ENCODE measurements at places on chromosomes 11 and 22.
A peak's percentile ranks its signal among the peaks of the same experiment; 100 is the strongest.

DNA sequence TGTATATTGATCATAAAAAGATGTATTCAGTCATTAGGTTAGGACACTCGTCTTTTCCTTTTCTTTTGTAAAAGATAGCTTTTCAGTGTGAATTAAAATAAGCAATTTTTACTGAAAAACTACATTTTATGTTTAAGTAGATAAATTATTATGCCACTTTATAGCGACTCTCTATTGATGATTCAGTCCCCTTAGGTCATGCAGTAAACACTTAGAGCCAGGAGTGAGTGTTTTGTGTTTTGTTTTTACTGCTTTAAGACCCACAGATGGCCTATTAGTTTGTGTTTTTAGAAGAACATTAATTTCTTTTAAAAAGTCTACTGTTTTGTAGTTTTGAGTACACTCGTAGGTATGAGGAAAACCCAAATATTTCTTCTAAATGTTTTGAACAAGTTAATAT, 86.6 kb downstream of the YAP1 start:
- no peak for DNase-seq

DNA sequence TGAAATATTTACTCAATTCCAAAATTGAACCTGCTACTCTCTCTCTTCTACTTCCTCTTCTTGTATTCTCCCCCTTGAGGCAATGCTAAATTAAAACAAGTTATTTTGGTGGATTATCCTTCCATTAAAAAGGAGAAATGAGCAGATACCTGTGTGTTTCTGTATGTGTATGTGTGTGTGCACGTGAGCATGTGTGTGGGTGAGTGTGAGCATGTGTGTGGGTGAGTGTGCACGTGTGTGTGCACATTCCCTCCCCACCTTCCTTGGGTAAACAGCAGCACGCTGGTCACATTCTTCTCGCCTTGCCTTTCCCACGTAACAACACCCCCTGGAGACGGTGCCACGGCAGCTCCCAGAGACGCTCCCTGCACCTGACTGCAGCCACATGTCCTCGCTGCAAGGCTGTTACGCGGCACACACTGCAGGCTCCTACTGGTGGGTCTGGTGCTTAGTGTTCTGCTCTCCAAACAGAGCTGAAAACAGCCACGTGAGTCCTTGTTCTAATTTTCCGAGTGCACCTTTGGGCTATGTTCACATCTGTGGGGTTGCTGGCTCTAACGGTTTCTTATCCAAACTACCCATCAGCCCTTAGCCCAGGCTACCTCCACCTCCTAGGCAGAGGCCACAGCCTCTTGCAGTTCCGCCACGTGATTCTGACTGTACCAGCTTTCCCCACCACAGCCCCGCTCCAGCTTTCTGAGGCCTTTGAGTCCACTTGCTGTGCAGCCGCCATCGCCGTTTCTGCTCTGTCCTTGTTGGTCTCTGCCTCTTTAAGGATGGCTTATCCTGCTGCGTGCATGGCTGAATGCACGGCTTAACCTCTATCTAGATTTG, 123.4 kb downstream of the CTTN start:
- no peak for DNase-seq

DNA sequence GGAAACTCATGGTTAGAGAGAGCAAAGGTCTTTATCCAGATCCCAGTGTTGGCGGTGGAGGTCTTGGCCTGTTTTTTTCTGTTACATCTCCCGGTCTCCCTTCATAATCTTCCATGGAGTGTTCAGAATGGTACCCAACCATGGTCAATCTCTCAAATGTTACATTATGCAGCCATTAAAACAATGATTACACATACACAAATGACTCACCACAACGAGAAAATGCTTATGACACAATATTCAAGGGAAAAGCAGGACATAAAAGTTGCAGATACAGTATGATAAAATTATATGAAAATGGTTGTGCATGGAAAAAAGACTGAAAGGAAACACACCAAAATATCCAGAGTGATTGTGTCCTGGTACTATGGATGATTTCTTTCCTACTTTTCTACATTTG, 17.8 kb upstream of the CSNK1E start:
- DNase-seq: no peak

DNA sequence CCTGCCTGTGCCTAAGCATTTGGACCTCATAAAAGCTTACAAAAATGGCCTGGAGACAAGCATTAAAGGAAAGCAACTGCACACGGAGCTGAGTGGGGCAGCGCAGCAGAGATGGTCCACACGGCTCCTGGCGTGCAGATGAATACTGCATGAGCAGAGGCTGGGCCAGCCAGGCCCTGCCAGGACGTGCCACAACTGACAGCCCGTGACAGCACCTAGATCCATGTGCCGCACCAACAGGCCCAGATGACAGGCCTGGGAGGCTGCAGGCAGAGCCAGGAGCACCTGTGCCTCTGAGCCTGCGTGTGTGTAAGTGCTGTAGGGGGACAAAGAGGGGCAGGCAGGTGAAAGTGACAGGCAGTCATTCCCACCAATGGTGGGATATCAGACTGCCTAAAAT, 33.4 kb downstream of the MICAL3 start:
- DNase-seq: no peak

- peak; percentile 52 for DNase-seq
Observed at GRCh38 chr11:26905368-26905767, 88.5 kb upstream of the FIBIN start.

DNA sequence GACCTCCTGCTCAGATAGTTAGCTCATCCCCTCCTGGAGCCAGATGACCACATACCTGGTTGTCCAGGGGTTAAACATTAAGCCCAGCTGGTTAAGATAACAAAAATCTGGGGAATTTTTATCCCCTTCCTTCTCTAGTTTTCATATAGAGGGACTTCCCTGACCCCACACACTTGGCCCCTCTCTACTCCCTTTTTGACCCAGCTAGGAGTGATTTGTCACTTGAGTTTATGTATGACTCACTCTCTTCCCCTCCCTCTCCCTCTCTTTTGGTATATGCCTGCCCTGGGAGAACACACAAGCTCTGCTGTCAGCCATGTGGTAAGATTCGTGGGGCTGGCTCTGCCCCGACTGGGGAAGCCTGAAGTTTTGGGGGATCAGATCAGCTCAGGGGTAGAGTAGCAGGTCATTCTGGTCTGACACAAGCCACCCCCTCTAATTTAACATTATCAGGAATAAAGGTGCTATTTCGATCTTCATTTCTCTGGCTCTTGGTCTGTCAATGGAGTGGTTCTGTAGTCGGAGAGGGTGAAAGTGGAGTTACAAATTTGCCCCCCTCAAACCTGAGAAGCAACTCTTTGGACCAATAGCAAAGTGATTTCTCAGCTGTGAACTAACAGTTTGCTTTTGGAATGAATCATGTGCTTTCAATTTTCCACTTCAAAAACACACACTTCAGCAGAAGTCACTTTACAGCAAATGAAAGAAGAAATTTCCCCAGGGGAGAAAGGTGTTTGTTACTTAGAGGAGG, 415.3 kb upstream of the CADM1 start:
- peak; percentile 76 for DNase-seq

- DNase-seq: no peak
Observed at GRCh38 chr11:501001-501682, 5.9 kb downstream of the RNH1 start.

- no peak for DNase-seq
Observed at GRCh38 chr11:17186932-17187692, 20.7 kb downstream of the PIK3C2A start.

DNA sequence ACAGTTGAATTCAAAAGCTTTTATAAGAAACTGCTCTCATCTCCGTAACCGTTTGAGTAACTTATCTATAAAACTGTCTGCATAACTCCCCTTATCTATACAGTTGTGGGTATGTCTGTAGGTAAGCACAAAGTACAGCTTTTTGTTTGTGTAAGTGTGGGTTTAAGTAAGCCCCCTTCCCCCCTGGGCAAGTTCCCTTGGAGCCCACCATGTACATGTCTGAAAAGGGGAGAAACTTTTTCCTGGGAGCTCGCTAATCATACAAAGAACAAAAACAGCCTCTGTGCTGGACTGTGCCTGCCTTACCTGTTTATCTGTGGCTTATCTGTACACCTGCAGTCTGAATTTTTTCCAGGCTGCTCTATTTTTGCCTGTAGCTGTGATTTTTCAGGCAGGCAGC, 36.3 kb upstream of the TMEM45B start:
- DNase-seq: no peak

DNA sequence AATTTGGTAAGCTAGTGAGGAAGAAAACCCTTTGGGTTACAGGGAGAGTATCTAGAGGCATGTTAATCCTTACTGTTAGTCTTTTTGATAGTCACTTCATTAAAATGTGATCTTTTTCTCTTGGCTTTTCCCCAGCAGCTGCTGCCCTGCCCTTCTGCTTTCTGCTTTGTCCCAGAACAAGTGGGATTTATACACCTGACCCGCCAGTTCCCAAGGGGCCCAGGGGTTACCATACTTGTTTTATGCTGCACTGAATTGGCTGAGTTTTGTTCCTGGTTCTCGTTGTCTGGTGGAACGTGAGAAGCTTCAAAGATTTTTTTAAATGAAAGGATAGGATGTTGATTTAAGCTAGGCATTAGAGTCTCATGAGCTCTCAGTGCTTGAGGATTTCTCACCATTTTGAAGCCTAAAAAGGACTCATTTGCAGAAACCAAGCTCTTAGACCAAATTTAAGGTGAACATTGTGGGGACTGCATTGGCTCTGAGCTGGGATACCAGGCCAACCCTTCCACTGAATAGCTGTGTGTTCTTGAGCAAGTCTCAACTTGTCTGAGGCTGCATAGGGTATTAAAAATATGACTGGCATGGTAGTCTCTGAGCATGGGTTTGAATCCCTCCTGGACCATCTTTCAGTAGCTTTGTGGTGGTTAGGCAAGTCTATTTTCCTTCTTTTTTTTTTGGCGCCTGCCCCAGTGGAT, 6.6 kb downstream of the LIMK2 start:
- no peak for DNase-seq

Data from fibroblast of skin of right biceps (primary cell).